Hematopoietic multipotent progenitor cell treated with erythropoietin and hydrocortisone succinate and interleukin-3 and kit ligand, for 8 days (in vitro differentiated cells): ENCODE measurements at places on chromosomes 2 and 18.

DNA sequence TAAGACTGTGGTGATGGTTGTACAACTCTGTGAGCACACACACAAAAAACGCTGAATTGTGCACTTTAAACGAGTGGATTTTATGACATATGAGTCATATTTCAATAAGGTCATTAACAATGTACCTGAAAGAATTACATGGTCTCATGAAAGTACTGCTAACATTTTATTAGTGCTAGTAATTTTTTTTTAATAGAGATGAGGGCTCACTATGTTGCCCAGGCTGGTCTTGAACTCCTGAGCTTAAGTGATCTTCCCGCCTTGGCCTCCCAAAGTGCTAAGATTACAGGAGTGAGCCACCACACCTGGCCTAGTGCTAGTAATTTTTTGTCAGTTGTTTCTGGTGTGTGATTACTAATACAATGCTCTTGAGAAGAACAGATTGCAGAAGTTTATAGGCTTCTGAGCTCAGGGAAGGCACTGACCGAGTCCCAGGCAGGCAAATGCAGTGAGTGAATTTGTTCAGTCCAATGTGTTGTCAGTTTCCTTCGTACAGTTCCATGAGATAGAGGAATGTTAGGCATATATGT lies 177.0 kb downstream of the TGIF1 start:
- DNase-seq, result no peak

DNA sequence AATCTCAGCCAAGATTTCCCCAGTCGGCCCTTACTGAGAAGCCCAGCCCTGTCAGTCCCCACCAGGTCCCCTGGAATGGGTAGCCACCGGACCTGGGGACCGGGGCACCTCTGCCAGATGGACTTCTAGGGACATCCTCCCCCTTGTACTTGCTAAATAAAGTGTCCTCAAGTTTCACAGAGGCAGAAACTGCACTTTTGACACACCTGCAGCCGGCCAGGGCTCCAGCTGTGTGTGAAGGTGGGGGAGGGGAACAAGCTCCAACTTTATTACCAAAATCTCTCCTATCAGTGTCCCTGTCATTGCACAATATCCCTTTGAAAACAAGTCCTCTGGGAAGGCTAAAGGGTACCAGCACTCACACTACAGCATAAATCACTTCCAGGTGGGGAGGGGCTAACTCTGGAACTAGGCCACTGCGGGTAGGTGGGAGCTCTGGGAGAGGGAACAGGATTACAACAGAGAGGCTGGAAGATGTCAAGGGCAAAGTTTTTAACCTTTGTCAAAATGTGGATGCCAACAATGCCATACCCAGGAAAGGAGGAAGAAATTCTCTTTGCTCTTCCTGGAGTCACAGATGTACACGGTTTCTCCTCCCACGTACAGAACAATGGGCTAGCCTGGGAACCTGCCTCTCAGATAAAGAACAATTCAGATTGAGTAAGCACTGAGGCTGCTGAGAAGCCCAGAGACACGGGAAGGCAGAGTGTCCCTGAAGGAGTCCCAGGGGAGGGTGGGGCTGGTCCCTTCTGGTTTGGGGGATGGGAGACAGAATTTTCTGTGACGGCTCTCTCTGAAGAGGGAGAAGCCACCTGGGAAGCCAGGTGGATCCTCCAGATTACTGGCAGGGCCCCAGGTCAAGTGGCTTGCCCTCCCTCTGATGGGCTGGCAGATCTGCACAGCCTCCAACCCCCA lies 11.0 kb downstream of the SDC1 start:
- no peak for DNase-seq

GRCh38 chr2:169131587-169132512 lies 62.5 kb downstream of the DHRS9 start:
- DNase-seq, result peak; percentile 78

DNA sequence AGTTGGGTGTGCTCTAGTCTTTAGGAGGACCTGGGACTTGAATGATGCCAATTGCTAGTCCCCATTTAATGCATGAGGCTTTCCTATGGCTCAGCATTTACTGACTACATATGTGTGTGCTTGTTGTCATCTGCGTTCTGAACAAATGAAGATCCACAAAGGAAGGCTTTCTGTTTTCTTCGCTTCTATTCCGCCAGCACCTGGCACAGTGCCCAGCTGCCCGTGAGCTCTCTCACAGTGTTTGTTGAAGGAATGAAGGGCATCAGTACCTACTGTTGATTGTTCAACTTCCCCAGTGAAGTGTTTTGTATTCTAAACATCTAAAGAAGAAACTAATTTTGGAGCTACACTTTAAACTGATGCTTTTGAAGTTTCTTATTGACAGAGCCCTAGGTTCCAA lies 122.4 kb upstream of the LINC00305 start:
- DNase-seq, result no peak

DNA sequence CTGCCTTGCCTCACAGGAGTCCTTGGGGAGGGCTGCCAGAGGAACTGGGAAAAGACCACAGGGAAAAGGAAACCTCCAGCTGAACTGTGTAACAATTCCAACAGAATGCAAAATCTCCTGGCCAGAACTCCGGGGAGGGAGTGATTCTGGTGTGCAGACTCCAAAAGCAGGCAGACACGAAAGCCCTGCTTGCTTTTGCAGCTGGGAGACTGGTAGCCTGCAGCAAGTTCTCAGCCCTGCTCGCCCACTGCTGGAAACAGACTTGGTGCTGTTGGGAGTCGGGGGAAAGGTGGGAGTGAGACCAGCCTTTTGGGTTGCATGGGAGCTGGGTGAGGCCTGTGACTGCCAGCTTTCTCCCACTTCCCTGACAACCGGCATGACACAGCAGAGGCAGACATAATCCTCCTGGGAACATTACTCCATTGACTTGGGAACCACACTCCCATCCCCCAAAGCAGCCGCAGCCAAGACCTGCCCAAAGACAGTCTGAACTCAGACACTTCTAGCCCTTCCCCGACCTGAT lies 26.0 kb upstream of the NMI start:
- no peak for DNase-seq

DNA sequence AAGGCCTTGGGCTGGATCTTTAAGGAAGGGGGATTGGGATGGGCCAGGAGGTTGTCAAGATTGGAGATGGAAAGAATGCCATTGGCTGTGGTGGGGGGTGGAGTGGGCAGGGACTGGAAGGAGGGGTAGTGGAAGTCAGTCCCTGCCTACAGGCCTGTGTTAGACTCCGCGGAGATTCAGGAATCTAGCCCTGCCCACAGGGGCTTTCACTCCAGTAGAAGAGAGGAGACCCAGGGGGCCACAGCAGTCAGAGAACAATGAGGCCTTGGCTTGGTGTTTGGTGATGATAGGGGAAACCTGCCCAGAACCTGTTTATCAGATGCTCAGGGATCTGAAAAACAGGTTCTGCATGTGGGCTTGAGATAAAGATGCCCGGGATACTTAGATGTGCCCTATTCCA lies 6.1 kb downstream of the STEAP3 start:
- peak; percentile 20 for DNase-seq

DNA sequence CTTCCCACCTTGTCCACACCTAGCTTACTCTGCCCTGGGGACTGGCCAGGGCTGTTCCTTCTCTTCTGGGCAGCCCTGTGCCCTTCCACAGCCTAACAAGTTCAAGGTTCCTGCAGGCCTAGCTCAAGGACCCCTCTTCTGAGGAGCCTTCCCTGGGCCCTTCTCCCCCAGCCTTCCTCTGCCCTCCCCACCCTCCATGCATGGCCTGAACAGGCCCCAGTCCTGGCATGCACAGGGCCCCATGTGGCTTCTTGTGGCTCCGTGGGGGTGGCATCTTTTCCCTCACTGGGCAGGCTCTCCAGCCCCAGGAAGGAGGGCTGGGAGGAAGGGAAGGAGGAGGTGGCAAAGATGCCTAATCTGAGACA lies 162.9 kb downstream of the CELF4 start:
- no peak for DNase-seq

GRCh38 chr18:73900106-73900835 lies 247.4 kb downstream of the FBXO15 start:
- no peak for DNase-seq

- no peak for DNase-seq
Observed at GRCh38 chr2:19796035-19796695, 105.6 kb downstream of the TTC32 start.

GRCh38 chr2:43803113-43803512 lies 29.3 kb downstream of the DYNC2LI1 start:
- no peak for DNase-seq
